ENCODE measurements at places on chromosomes 5 and 9.

GRCh38 chr5:135886136-135886535, 9.5 kb downstream of the IL9 start:
- no peak for DNase-seq

- no peak for DNase-seq
Measured at GRCh38 chr5:81308836-81309235, 7.4 kb downstream of the ZCCHC9 start.

DNA sequence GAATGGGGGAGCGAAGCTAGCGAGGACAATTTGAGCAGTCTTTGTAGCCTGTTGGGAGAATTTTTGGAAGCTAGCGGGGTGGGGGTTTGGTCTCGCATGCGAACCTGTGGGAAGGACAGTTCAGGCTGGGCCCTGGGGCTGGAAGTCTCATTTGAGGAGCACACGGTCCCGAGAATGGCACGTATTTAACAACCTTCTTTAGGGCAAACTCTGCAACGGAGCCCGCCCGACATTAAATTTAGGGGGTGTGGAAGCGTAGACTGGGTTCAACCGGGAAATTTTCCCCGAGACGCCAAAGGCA, 35.2 kb upstream of the NFIB start:
- DNase-seq = no peak

- DNase-seq = no peak
Measured at GRCh38 chr5:101806410-101806809, 489.7 kb downstream of the SLCO4C1 start.

DNA sequence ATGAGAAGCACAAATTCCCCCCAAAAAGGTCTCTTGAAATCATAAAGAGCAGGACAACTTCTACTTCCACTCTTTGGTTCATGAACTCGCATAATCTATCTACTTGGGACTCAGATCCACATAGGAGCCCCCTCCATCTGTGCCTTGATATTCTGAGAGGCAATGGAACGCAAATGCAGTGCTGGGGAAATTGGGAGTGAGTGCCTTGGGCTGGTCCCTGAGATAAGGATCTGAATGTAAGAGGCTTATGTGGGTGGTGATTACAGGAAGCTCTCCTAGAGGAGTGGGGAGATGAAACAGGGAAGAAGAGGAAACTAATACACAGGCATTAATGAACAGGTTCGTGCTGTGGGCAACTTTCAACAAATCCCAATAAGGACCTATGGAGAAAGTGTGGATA, 285.6 kb downstream of the RASEF start:
- DNase-seq = no peak

DNA sequence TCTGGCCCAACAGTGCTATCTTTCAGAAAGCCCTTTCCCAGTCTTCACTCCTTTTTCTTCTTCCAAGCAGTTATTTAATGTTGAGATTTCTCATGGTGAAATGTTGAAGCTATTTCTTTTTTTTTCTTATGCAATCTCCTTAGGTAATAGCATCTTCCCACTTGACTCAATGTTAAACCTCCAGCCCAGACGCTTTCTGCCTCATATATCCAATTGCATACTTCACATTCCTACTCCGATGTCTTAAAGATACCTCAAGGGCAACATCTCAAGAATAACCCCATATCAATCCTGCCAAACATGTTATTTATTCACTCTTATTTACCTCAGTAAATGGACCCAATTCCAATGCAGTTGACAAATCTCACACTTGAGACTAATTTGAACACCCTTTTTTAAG, 187.3 kb downstream of the CDH12 start:
- no peak for DNase-seq
